ENCODE measurements at places on chromosomes 5 and 9.
A peak's percentile ranks its signal among the peaks of the same experiment; 100 is the strongest.

- no peak for DNase-seq
Observed at GRCh38 chr5:165138236-165138635, 1632.8 kb downstream of the MAT2B start.

DNA sequence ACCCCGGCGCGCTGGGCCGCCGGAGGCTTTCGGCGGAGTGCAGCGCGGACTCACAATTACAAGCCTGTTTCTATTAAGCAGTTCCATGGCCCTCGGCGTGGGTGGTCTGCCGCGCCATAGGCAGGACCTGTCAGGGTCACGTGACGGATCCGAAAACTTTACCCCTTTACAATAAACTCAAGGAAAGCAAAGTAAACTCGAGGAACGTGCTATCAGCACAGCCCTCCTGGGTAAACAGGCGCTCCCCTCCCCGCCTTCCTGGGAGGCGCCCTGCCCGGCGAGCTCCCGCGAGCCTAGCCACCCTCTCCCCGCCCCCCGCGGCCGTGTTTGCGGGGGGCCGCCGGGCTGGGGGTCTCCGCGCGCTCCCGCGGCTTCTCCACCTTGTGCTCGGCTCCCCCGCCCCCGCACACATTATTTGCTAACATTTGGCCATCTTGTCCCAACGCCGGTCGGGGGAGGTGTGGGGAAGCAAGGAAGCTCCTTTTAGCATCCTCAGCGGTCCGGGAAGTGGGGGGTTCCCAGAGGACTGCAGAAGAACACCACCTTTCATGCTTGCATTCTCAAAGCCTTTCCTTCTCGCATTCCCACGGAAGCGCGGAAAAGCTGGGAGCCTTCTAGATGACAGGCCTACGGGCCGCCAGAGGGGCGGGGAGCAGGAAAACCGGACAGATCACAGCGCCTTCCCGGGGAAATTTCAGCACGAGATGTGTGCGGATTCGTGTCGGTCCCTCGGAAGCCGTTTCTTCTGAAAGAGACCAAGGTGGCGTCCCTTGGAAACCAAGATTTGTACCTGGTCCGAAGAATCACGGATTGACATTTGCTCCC, at the start of gene PTCH1:
TSS of gene PTCH1 (minus strand) at position 238 of the 825 bp plus-strand sequence.
- DNase-seq: no peak

GRCh38 chr5:102795526-102795925, 40.4 kb downstream of the PAM start:
- DNase-seq: no peak

GRCh38 chr9:89483592-89484474, 14.1 kb downstream of the SEMA4D start:
- no peak for DNase-seq

GRCh38 chr5:104128348-104128747, 565.8 kb upstream of the NUDT12 start:
- DNase-seq: no peak

GRCh38 chr9:5832071-5832537, 813 bp downstream of the ERMP1 start:
- no peak for DNase-seq

DNA sequence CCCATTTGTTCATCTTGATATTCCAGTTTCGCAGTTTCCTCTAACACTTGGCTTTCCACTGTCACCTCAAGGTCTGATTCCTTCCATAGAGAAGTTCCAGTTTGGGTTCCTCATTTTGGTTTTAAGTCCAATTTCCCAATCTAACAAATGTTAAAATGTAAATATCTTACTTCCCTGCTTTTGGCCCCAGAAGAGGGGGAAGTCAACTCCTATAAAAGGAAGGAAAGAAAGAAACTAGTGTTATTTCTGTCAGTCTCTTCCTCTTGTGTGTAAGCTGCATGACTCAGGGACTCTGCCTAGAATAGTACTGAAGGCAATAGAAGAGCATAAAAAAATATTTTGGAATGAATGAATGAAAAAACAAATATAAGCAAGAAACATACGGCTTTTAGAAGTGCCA, 127.5 kb upstream of the CCNG1 start:
- no peak for DNase-seq

DNA sequence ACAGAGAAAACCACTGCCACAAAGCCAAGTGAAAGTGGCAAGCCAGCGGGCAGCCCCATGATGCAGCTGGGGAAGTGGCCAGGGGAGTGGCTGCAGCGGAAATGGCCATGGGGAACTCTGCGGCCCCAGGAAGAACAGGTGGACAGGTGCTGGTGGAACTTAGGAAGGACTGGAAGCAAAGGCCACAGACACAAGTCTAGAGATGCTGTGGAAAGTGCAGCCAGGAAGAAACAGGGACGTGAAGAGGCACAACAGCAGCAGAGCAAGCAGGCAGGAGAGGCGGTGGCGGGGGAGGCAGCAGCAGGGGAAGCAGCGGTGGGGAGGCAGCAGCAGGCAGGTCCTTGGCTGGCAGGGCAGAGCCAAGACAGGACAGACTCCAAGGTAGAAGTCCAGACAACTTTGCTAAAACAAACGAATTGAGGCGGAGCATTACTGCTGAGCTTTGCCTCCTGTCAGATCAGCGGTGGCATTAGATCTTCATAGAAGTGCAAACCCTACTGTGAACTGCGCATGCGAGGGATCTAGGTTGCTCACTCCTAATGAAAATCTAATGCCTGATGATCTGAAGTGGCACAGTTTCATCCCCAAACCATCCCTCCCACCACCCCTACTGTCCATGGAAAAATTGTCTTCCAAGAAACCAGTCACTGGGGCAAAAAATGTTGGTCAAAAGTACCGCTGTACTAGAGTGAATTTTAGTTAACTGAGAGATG, 11.8 kb downstream of the SURF6 start:
- no peak for DNase-seq

DNA sequence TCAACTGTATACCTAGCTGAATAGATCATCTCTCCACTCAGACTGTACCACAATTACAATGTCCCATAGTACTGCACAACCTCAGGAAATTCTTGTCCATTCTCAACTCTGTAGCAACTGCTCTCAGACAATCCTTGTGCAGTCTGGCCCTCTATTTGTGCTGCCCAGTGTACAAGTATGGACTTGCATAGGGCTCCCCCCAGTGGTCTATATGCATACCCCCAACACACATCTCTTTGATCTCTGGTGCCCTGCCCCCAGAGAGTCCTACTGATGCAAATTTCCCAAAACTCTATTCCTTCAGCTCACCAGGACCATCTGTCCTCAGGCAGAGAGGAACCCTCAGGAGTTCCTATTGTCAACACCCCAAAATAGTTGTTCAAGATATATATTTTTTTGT, 205.3 kb downstream of the SLCO4C1 start:
- peak; percentile 14 for DNase-seq

- no peak for DNase-seq
Observed at GRCh38 chr9:86766912-86767311, 180.4 kb downstream of the GAS1 start.

DNA sequence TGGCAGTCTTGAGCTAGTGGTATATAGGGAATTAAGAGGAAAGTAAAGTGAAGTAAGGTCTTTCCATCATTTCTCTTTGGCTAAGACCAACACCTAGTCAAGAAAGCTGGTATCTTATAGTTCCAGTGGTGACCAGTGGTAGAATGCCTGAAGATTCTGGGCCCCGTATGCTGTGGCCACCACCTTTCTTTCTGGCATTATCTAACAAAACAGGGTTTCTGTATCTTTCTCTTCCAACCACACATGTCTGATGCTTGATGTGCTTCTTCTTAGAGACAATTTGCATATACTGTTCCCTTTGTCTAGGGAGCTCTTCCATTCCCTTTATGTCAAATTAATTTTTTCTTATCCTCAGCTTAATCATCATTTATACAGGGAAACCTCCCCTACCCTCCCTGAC, 109.9 kb upstream of the SSBP2 start:
- DNase-seq: no peak

GRCh38 chr5:174352681-174353080, 307.2 kb downstream of the NSG2 start:
- DNase-seq: no peak

DNA sequence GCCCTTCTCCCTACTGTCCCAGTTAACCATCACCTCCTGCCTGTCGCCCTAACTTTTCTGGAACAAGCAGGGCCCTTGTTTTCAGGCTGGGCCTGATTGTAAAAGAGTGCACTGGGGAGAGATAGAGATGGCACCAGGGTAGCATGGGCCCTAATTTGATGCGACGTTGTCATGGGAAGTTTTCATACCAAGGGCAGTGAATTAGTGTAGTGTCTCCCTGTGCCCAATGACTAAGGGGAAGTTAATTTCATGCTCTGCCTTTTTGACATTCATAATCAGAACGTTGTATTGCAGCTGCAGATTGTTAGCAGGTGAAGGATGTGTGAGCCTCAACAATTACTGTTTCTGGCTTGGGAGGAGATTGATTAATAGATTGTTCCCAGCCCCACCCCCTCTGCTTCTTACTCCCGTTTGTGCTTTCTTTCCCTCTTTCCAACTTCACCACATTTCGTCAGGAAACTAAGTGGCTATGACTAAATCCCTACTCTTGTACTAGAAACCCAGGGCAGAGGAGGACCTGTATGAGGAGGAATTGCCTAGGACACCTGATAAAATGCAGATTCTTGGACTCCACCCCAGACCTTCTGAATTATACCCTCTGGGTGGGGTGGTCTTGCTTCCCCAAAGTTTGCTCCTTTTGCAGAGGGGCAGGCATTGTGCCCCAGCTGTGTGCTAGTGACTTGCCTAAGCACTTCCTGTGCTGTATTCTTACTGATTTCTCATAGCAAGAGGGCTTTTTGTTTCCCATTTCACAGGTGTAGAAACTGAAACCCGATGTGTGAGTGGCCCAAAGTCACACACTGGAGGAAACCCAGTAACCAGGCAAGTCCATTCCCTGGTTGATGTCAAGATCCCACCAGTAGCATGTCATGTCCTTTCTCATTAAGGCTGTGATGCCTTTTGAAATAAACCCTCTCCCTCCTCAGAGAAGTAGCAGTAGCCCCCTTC, 56.3 kb downstream of the DAB2IP start:
- no peak for DNase-seq

GRCh38 chr9:72255569-72255968, 106.3 kb downstream of the GDA start:
- no peak for DNase-seq

GRCh38 chr5:82019342-82020138, 47.7 kb downstream of the ATG10 start:
- DNase-seq: peak; percentile 53

GRCh38 chr5:145925803-145926202, 10.6 kb upstream of the SH3RF2 start:
- DNase-seq: no peak

DNA sequence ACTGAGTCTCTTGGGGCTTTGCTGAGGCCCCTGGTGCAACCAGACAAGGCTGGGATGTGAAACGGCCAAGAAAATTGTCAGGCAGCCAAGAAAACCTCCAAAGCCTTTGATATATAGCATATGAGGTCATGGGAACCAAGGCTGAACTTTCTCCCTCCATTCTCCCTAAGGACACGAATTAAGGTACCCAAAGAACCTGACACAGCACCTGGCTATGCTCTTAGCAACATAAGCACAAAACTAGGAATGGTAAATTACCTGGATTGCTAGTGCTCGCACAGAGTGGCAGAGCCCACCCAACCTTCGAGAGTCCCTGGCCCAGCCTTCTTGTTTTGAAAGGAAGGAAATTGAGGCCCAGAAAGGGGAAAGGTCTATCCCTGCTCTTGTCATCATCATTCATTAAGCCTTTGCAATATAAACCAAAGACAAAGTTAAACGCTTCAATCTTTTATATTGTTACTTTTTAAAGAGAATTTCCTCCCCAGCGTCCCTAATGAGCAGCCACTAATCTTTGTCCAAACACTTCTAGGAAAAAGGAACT, 220.0 kb upstream of the NR4A3 start:
- no peak for DNase-seq

DNA sequence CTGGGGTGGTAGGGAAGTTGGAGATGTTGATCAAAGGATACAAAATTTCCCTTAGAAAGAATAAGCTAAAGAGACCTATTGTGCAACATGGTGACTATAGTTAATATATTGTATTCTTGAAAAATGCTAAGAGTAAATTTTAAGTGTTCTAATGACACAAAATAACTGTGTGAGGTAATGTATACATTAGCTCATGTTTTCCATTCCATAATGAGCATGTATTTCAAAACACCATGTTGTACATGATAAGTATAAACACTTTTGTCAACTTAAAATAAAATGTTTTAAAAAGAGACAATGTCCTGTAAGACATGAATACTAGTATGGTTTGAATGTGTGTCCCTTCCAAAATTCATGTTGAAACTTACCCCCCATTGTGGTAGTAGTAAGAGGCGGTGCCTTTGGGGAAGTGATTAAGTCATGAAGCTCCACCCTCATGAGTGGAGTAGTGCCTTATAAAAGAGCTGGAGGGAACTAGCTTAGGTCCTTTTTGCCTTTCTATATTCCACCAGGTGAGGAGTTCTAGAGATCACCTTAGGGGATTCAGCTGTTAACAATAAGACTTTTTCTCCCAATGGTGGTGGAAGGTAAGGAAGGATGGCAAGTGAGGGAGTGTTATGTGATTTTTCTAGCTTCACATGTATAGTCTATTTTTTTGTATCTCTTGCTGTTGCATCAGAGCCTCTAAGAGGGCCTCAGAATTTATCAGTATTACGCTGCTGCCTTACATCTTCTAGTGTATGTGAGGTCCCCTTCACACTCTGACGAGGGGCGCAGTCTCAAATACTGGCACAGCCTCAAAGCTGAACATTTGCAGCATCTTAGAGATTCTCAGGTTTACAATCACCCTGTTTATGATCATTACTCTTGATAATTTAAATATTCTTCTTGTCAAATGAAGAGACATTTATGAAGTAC, 94.9 kb upstream of the NREP start:
- no peak for DNase-seq

- no peak for DNase-seq
Observed at GRCh38 chr5:32777222-32777621, 66.1 kb downstream of the NPR3 start.

DNA sequence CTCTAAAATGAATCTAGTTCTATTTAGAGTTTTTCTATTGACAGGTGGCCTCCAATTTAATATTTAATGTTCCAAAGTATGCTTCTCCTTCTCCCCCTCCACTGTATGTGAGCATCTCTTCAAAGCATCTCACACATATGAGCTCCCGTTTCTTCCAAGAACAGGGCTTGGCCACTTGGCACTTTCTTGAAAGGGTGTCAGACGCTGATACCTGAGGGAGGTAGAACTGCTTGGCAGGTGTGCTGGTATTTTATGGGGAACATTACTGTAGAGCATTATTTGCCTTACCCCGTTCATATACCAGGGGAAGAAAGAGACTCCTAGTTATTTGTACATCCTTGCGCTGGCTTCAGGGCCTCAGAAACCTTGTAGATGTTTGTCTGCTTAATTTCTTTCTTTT, 1.9 kb downstream of the RCL1 start:
- DNase-seq: no peak

DNA sequence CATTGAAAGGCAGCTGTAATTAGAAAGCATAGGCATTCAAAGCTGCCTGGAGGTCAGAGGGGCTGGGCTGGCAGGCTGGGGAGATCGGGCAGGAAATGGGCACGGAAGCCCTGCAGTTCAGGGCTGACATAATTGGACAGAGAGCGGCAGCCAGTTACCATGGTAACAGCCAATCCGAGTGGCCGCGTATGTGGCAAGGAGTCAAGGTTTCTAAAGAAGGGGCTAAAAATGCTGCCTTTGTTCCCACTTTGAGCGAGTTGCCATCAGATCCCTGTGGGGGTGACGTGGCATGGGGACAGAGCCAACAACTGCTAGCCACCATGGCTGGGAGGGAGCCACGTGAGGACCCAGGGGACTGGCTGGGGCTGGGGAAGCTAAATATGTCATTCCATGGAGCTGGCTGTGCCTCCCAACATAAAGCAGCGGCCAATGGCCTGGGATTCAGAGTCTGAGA, 44.7 kb upstream of the NDFIP1 start:
- peak; percentile 56 for DNase-seq

- no peak for DNase-seq
Observed at GRCh38 chr5:41508186-41508585, 2.2 kb downstream of the PLCXD3 start.
